ENCODE measurements at places on chromosomes 4 and X.

DNA sequence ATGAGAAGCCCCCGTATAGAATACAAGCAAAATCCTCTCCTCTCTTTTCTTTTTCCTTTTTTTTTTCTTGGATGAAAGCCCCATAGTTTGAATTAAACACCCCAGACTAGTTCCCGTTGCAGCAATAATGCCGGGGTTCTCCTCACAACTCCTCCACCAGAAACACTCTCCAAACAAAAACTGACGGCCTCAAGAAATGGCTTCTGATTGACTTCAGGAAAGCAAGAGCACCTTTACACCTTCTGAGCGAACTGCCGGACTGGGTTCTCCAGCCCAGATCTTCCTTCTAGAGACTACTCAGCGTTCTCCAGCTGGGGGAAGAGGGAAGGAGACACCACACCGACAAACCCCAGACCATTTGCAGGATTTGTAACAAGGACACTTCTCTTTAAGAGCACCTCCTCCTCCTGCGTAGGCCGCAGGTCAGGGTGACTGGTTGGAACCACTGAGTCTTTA lies 4.0 kb downstream of the HAND2 start:
- DNase-seq: no peak

- no peak for DNase-seq
These were observed 11.3 kb downstream of the DOCK11 start for GRCh38 chrX:118506805-118507480.

DNA sequence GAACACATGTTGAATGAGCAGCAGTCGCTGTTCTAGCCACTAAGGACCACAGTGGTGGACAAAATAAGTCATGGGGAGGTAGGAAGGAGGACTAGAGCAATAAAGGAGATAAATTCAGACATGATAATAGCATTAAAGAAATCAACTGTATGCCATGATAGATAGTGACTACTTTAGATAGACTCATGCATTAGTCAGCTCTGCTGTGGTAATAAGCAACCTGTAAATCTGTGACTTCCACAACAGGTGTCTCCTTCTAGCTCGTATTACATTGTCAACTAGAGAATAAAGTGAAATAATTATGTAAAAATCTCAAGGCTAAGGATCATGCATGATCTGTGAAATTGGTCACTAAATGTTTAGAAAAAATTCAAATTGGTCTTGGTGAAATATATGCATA lies 77.9 kb downstream of the WWC2 start:
- DNase-seq: no peak

- no peak for DNase-seq
These were observed 219.1 kb downstream of the GC start for GRCh38 chr4:71564775-71565174.

- DNase-seq: no peak
These were observed 198.3 kb upstream of the FAT4 start for GRCh38 chr4:125116431-125116830.

DNA sequence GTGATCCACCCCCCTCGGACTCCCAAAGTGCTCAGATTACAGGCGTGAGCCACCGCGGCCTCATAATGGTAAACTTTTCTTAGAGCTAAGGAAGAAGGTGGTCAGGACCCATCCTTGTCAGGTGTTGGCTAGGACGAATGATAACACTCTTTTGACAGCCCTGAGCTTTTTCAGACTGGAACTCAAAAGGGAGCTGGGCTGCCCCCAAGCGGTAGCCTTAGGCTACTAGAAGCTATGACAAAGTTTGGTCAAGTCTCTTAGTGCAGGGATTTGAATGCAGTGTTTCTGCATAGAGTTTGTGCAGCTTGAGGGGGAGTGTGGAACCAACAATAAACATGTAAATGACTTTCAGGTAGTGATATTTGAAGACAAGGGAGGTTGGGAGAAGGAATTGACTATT lies 11.8 kb upstream of the HSD17B10 start:
- peak; percentile 30 for DNase-seq

DNA sequence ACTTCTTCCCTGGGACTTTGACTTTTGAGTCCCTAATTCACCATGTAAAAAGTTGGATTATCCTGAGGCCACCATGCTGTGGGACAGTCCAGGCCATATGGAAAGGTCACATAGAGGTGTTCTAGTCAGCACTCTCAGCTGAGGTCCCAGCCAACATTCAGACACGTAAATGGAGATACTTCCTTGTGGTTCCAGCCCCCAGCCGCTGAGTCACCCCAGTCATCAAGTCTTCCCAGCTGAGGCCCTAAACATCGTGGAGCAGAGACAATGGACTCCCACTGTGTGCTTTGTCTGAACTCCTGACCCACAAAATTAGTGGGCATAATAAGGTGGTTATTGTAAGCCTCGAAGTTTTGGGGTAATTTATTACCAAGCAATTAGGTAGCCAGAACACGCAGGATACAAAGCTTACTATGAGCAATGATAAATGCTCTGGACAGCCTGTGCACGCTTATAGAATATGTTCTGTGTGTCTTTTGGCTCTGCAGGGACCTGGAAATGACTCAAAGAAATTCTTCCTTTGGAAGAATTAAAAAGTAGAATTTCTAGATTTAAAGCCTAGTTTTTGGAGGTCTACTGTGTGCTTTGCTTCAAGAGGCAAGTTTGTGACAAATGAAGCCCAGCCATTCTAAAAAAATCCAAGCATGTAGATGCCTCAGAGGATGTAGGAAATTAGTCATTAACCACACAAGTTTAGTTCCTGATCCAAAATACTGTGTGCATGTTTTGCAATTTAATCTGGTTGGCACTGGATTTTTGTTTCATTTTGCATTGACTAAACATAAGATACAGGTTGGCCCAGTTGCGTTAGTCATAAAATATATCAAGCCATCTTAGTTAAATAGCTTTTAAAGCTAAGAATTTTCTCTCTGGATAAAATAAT lies 33.2 kb upstream of the SLC9A7 start:
- no peak for DNase-seq

- no peak for DNase-seq
These were observed 38.8 kb downstream of the SEPTIN6 start for GRCh38 chrX:119654112-119654531.

GRCh38 chr4:38129460-38130227 lies 169.4 kb downstream of the PTTG2 start:
- no peak for DNase-seq

- DNase-seq: no peak
These were observed 19.1 kb upstream of the TEX13B start for GRCh38 chrX:108001218-108001814.

DNA sequence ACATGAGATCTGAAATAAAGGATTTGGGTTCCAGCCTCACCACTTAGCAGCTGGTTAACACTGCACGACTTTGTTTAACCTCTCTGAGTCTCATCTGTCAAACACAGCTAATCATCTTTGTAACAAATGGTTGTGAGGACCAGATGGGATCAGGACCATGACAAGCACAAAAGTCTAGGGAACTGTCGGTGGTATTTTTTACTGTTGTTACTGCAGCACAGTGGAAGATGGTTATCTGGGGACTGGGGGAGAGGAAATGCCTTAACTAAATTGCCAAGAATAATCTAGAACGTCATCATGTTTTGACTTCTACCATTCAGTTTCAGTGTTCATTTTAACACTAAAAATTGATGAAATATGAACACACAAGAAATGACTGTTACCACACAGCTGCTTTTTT lies 99.5 kb downstream of the ADGRA3 start:
- DNase-seq: no peak

DNA sequence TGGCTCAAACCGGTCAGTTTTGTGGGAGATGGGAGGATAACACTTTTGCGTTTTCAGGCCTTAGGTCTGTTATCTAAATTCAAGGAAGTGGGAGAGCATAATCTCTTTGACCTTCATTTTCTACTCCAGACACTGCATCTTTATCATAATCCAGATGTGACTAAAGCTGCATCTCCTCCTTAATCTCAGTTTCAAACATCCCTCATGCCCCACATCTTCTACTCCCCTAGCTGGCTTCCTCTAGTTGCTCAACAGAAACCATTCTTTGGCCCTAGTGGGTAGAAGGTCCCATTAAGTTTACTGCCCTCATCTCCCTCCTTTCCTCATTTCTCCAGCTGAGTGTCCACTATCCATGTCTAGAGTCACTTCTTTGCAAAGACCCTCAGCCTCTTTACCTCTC lies 18.8 kb upstream of the RASL11B start:
- DNase-seq: no peak

DNA sequence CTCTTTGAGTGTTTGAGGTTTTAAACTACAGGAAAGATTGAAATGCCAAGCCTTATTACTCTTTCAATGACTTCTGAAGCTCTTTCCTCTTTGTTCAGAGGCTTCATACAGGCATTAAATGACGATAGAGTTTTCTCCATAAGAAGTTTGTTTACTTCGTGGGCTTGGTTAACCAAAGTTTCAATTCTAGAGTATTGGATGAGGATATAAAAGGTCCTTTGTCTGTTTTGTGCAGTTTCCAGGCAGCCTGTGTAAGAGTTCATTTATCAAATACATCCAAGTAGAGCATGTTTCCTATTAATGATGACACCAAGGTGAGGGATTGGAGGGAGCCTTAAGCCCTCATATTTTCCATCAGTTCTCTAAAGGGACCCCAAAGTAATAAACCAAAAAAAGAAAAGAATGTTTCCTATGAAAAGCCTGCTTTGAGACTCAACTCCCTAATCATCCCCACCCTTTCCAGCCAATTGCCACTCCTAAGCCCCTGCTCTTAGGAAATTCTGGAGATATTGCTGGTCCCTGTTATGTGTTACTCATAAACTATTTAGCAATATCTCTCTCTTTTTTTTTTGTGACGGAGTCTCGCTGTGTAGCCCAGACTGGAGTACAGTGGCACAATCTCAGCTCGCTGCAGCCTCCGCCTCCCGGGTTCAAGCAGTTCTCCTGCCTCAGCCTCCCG lies 106.2 kb upstream of the IL13RA1 start:
- DNase-seq: no peak

GRCh38 chr4:106065018-106065417 lies 169.7 kb downstream of the NPNT start:
- no peak for DNase-seq

DNA sequence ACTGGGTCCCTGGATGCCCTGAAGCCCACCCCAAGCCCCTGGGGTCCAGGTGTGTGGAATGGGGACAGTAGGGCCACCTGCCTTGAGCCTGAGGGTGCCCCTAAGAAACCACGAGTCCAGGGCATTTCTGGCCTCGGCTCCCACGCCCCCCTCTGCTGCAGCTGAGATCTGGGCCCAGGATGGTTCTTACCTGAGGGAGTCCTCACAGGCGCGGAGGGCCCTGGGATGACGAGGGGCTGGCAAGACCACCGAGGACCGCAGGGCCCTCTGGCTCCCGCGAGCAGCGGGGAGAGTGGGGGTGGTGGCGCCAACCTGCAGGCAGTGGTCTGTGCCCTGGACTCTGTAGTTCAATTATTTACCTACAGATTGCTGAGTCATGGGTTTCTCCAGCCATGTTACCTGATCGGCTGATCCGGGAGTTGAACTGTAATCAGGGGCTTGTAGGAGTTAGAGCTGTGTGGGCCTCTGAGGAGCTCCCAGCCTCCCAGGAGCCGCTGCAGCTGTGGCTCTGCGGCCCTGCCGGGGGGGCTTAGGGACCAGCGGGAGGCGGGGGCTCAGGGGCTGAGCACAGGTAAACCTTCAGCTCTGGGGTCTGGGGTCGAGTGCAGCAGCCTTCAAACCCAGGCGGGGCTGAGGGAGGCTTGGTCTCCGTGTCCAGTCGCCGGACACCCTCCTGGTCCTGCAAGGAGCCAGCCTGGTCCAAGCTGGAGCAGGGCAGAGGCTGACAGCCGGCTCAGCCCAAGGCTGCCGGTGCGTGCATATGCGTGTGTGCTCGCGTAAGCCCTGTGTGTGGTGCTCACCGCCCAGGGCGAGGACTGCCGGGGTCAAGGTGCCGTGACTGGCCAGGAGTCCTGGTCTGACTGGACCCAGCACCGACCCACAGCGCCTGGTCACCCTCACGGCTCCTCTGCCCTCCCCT lies at the start of gene SLC26A1:
SLC26A1 (minus strand) TSS at position 294 of the 919 bp plus-strand sequence. CDS start 1,701 bp downstream, outside the sequence.
- no peak for DNase-seq

- no peak for DNase-seq
These were observed 81.4 kb downstream of the PTPN13 start for GRCh38 chr4:86675548-86675947.

DNA sequence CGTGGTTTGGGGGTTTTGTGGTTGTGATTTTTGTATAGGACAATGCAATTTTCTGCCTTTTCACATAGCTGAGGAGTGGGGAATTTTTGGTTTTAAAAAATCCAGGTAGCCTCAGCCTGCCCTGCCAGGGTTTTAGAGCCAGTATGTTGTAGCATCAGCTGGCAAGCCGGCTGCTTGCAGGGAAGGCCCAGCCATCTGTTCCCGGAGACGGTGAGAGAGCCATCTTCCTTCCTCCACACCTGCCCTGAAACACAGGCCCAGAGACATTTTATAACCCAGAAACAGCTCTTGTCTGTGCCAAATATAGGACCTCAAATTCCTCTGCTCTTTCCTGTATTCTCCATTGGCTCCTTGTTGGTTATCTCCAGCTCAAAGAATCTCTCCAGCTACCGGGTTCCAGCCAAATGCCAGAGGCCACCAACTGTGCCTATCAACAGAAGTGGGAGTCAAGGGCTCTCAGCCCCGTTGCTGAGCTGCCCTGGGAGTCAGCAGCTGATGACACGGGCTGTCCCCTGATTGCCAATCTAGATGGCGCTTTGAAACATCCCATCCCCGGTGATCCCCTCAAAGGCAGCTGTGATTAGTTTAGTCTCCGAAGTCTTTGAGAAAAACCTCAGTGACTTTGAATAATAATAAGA lies 595.2 kb downstream of the MID1IP1 start:
- DNase-seq: peak; percentile 57

- peak; percentile 78 for DNase-seq
These were observed 97.5 kb upstream of the ZNF518B start for GRCh38 chr4:10554694-10555093.

- no peak for DNase-seq
These were observed 56.6 kb upstream of the WDR1 start for GRCh38 chr4:10173037-10173753.

- no peak for DNase-seq
These were observed 5.1 kb downstream of the APEX2 start for GRCh38 chrX:55005256-55005655.

- DNase-seq: peak; percentile 73
These were observed at the start of gene PCSK1N for GRCh38 chrX:48835524-48836329. Gene PCSK1N (minus strand): TSS chrX:48835610. CDS start chrX:48835532, 78 bp downstream.

- no peak for DNase-seq
These were observed 63.5 kb upstream of the ARHGAP36 start for GRCh38 chrX:130994671-130995070.

GRCh38 chr4:36392024-36392423 lies 110.6 kb downstream of the DTHD1 start:
- no peak for DNase-seq

GRCh38 chr4:38711066-38711465 lies 47.1 kb downstream of the KLF3 start:
- no peak for DNase-seq
